ENCODE measurements at places on chromosomes 7 and 10.
A peak's percentile ranks its signal among the peaks of the same experiment; 100 is the strongest.

DNA sequence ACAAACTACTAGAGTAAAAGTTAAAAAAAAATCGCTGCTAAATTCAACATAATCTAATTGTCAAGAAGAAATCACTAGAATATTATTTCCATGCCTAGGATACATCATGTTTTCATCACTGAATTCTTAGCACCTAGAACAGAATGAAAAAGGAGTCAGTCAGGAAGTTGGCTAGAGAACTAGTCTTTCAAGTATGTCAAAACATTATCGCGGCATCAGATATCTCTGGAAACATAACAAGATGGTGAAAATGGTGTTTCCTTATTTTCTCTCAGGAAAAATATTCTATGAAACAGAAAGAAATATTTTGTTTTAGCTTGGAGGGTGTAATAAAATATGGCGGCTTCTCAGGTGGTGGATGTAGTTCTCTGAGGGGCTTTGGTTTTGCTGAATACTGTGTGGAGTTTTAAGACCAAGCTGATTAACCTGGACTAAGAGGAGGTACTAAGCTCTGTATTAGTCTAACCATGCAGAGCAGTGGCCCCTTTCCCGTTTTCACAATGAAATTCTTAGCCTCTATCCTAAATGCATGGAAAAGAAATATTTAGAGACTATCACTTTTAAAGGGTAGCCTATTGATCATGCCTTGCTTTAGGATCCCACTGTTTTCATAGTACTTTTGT, 205.6 kb downstream of the MDFIC start:
- no peak for DNase-seq

DNA sequence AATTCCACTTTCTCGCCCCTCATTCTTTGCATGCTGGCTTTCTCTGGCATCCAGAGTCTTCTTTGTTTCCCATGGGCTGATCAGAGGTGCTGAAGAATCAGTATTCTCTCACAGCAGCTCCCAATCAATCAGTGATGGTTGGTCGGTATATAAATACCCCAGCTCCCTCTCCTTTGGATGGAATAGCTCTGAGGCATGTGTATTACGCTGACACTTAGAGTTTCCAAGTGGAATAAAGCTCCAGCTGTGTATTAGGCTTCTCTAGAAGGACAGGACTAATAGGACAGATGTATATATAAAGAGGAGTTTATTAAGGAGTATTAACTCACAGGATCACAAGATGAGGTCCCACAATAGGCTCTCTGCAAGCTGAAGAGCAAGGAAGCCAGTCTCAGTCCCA, 218.3 kb upstream of the GRB10 start:
- peak; percentile 23 for DNase-seq

GRCh38 chr10:131141645-131142516, 169.6 kb downstream of the TCERG1L start:
- no peak for DNase-seq

DNA sequence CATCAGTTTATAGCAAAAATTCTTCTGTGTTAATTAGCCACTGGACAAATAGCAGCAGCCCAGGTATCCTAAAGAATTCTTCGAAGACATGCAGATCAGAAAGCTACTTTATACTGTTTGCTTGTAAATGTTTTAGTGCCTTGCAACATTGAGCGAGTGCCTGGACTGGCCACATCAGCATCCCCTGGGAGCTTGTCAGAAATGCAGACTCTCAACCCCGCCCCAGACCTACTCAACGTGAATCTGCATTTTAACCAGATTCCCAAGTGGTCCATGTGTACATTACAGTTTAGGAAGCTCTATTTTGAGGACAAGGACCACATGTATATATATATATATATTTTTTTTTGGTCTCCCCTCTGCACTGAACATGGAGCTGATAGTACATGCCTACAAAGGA, 18.5 kb upstream of the PLEKHS1 start:
- DNase-seq, result no peak

DNA sequence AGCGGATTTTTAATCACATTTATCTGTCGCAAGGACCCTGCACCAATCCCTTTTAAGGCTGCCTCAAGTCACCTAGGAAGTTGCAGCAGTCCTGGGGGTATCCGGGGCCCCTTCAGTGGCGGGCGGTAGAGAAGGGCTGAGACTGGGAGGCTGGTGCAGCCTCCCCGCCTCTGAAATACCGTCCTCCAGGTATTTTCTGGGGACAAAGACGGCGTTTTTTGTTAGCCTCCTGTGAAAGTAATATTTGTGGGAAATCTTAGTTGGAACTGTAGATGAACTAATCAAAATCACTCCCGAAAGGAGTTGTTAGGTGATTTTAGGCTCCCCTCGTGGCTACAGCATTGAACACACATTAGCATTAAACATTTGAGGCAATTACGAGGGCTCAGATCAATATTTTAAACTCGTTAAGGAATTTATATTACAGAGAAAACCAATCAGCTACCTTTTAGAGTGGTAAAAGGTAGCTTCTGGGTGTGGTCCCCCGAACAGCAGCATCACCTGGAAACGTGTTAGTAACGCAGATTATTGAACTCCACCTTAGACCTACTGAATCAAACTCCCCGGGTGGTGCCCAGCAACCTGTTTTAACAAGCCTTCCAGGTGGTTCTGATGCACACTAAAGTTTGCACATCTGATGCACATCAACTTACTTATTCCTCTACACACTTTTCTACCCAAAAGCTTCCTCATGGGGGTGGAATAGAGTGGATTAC, 530 bp upstream of the ANXA7 start:
- no peak for DNase-seq

- DNase-seq, result no peak
Observed at GRCh38 chr10:119543814-119544642, 1.5 kb upstream of the RGS10 start.

DNA sequence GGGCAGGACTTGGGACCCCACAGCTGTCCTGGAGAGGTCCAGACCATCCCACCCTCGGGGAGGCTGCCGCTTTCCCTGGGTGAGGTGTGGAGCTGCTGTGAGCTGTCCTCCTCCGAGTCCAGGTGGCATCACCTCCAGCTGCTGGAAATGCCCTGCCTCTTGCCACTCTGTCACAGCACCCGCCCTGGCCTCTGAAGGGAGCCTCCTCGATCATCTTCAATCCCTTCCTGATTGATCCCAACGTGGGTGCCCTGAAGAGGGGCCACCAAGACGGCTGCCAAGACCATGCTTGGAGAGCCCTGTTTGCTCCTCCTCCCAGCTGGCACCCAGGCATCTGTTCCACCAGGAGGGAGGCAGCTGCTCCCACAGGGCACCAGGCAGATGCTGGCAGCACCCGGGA, 4.6 kb downstream of the C10orf105 start:
- DNase-seq, result no peak
